Fibroblast of skin of left biceps (primary cell): ENCODE measurements at places on chromosomes 2 and 18.

GRCh38 chr2:206940546-206940945 lies 1.2 kb downstream of the CPO start:
- no peak for DNase-seq

DNA sequence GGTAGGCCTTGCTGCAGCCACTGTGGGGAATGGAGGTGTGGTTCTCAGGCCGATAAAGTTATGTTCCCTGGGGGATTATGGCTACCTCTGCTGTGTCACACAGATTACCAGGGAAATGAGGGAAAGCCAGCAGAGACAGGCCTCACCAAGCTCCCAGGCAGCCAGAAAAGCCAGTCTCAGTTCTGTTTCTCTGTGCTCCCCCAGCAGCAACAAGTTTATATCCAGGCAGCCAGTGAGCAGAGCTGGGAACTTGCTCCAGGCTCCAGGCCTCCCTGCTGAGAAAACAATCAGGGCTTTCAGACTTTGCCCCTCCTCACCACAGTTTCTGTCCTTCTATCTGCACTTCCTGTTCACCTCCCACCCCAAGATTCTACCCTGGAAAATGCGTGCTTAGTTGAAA lies 596.6 kb upstream of the GYPC start:
- no peak for DNase-seq

- no peak for DNase-seq
Observed at GRCh38 chr2:206336861-206337260, 62.4 kb downstream of the ZDBF2 start.

DNA sequence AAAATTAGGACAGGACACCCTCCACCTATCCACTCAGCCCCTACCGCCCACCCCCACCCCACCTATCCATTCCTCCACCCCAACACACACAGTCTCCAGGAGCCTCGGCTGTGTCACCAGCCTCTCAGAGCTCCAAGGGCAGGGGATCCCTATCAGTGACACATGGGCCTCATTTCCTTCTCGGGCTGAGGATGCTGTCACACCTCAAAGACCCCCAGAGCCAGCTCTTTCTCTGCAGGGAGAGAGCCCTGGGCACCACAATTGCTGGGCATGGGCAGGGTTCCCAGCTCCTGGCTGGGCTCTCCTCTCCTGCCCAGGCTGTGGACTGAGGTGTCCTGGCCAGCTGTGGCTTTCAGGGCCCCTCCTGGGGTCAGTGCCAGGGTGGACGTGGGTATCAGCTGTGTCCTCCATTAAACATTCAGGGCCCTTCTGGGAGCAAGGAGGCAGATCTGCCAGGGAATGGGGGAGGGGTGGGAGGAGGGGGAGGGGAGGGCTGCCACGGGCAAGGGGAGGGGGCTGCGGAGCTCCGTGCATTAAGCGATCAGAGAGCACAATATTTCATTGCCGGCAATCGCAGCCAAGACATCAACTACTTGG lies 14.3 kb upstream of the ECEL1 start:
- no peak for DNase-seq

DNA sequence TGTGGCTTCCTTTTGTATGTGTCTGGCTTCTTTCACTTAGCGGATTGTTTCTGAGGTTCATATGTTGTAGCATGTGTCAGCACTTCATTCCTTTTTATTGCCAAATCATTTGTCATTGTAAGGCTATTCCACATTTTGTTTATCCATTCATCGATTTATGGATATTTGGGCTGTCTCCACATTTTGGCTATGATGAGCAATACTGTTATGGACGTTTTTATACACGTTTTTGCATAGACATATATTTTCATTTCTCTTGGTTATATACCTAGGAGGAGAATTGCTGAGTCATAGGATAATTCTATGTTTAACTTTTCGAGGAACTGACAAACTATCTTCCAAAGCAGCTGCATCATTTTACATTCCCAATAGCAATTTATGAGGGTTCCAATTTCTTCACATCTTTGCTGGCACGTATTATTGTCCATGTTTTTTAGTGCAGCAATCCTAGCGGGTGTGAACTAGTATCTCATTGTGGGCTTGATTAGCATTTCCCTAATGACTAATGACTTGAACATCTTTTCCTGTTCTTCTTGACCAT lies 48.1 kb upstream of the TBC1D8 start:
- DNase-seq: peak; percentile 67

DNA sequence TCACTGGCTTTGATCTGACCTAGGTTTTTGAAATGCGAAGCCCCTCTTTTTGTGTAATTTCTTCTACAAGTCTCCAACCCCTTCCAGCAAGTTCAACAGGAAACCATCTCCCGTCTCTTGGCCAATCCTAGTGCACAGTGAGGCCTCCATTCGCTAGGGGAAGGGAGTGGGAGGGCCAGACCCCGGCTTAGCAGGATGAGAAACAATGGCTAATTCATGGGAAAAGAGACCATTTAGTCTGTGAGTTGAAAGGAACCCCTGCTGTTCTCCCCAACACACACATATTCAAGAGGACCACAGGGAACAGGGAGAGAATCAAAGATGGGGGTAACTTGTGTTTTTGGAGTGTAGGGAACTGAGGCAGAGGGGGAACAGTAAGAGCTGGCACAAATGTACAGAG lies 83.0 kb downstream of the RTN4 start:
- DNase-seq: no peak

GRCh38 chr2:240584486-240585031 lies 2.0 kb upstream of the CAPN10 start:
- DNase-seq: no peak

DNA sequence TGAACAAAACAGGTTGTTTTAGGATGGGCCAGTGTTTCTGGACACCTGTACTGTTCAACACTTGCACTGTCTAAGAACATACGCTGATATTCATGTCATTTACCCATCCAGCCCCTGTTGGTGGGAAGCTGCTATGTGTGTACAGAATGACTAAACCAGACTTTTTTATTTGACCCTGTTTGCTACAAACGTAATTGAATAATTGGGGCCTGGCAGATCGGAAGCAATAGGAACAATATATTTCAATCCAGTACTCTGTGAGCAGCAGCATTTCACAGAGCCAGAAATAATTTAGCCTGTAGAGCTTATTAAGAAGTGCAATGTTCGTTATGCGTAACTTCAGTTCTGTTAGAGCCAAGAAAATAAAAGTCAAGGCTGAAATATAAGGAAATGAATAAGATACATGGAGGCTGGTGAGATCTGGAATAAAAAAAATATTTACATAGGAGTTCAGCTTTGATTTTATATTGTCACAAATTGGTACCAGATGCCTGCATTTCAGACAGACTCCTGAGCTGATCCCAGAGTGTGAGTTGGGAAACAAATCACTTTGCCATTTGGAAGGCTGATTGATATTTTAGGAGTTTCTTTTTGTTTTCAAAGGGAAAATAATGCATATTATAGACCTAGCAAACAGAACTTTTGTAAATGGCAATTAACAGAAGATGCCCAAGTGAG lies 19.7 kb downstream of the CABLES1 start:
- no peak for DNase-seq

DNA sequence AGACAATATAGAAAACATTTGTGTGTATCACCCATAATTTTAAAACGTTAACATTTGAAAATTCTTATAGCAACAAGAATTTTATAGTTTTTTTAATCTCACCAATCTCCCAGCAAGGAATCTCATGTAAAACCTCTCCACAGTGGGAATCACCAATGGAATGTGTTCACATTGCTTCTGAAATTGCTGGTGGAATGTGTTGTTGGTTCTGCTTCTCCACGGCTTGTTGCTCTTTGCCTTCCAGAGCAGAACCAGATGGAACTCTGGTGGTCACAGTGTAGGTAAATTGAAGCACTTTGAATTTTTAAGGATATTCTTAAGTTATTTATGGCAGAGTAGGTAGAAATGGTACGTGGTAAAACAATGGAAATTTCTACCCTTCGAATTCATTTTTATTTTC lies 35.1 kb downstream of the DCAF17 start:
- DNase-seq: no peak

GRCh38 chr2:20633001-20633400 lies 17.9 kb downstream of the HS1BP3 start:
- DNase-seq: no peak

GRCh38 chr2:71595569-71595968 lies 142.2 kb downstream of the DYSF start:
- peak; percentile 23 for DNase-seq

GRCh38 chr18:1526991-1527390 lies 622.3 kb downstream of the ADCYAP1 start:
- no peak for DNase-seq

GRCh38 chr2:69943843-69944525 lies 17.4 kb downstream of the ASPRV1 start:
- DNase-seq: no peak

- no peak for DNase-seq
Observed at GRCh38 chr18:23838801-23839366, 149.6 kb downstream of the LAMA3 start.

DNA sequence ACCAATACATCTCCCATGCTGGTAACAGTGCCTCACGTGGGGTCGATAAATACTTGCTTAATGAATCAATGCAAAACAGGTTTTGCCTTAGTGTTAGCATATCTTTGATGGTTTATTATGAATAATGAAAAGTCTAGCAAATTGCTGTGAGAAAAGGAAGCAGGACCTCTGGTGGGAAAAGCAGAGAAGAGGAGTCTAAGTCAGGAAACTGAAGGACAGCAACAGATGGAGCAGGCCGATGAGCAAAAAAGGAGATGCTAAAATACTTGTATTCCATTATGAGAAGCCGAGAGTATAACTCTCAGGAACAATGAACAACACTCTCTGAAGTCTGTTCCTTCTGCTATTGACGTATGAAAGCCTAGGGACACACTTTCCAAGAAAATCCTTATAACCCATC lies 555.2 kb upstream of the KLHL29 start:
- no peak for DNase-seq

GRCh38 chr2:196537311-196537710 lies 102.2 kb upstream of the CCDC150 start:
- DNase-seq: no peak

GRCh38 chr2:99865818-99866676 lies 276.3 kb downstream of the AFF3 start:
- peak; percentile 65 for DNase-seq

GRCh38 chr2:100286318-100286717 lies 36.0 kb downstream of the LONRF2 start:
- no peak for DNase-seq

- peak; percentile 42 for DNase-seq
Observed at GRCh38 chr18:44680273-44681075, at the start of gene SETBP1. Gene SETBP1 (plus strand): TSS chr18:44680888. CDS start chr18:44701347, 20,459 bp downstream.

DNA sequence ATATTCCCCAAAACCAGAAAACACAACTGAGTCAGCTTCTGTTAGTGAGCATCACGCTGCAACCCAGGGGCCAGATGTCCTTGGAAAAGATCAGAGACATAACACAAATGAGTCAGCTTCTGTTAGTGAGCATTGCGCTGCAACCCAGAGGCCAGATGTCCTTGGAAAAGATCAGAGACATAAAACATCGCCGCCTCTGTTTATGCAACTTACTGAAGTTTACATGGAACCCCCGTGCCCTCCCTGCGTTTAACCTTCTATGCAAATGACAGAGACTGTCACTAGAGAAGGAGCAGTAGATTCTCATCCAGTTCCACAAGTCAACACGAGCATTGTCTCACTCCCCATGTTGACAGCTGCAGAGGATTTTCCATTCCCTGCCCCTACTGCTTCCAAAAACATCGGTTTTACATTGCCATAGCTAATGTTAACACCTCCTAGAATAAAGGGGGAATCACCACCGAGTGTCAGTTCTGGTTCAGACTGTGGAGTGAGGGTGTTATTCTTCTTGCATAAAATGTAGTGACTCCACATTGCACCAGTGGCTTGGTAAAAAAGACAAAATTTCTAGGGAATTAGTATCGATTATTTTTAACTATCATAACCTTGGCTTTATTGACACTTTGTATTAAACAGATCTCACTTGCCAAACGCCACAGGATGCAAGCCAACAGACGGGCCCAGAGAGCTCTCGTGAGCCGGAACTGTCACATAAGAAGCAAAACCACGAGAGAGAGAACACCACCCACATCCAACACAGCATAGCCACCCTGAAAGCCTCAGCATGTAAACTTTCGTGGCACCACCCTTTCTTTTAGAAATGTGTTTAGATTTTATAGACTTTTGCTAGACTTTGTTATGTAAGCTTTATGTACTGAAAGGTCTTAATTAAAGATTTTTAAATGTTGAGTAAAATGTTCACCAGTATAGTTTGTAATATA lies 87.7 kb downstream of the SH3YL1 start:
- DNase-seq: no peak

DNA sequence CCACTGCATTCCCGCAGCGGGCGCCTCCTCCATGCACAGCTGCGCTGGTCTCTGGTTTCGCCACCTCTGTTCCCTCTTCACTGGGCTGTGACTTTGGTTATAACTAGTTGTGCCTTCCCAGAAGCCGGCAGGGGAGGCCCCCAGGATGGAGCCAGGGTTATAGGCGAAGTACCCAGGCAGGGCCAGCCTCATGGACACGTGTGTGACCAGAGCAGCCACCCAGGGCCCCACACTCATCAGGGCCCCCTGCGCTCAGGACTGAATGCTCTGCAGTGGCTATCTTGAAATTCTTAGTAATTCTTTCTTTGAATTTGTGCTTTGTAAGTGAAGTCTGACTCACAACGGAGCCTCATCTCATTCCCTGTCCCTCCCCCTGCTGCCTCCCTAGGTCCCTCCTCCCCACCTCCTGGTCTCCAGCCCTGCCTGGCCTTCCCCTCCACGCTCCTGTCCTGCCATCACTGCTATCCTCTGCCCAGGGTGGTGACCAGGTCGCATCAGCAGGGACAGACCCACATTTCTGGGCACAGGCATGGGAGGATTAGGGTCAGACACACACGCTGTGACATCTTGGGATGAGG lies 38.1 kb upstream of the LBH start:
- DNase-seq: no peak

GRCh38 chr2:239247401-239248245 lies 153.2 kb downstream of the HDAC4 start:
- no peak for DNase-seq

- no peak for DNase-seq
Observed at GRCh38 chr18:75244351-75245313, 34.0 kb downstream of the TSHZ1 start.

GRCh38 chr2:216829533-216829932 lies 30.3 kb downstream of the TNP1 start:
- DNase-seq: no peak

- no peak for DNase-seq
Observed at GRCh38 chr18:37640504-37640903, 74.9 kb upstream of the CELF4 start.

DNA sequence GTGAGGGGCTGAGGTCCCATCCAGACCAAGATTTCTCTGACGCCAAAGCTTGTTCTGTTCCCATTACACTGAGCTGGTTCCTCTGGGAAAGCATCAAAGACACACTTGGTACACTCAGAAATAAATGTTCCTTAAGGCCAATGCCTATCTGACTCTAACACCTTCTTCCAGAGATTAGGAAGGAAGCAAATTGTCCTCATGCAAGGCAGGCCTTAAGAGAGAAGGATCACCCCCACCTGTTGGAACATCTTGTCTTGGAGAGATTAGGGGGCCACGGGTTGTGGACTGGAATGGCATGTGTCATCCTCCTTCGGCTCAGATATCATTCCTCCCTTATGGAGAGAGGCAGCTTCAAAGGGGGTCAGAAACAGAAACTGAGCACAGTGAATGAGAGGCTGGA lies 100.2 kb downstream of the ANKRD44 start:
- DNase-seq: no peak

DNA sequence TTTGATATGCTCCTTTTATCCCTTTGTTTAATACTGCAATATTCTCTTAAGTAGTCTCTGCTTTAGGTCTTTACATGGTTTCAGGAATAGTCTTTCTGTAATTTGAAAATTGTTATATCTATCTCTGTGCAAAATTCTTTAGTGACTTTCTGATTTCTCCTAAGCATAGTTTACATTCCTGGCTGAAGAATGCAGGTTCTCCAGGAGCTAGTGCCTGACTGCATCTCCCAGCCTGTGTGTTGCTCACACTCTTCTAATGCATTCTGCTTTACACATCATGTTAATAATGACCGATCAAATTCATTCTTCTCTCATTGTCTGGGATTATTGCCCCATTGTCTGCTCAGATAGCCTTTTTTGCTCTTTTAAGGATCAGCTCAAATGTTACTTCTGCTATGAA lies 1349.2 kb downstream of the DSC3 start:
- DNase-seq: no peak
